ENCODE measurements at places on chromosomes 7 and 10.
A peak's percentile ranks its signal among the peaks of the same experiment; 100 is the strongest.

GRCh38 chr10:108000365-108000764 is 835.9 kb upstream of the SORCS1 start:
- no peak for DNase-seq

GRCh38 chr10:25758041-25758457 is 176.0 kb upstream of the MYO3A start:
- peak; percentile 34 for DNase-seq

DNA sequence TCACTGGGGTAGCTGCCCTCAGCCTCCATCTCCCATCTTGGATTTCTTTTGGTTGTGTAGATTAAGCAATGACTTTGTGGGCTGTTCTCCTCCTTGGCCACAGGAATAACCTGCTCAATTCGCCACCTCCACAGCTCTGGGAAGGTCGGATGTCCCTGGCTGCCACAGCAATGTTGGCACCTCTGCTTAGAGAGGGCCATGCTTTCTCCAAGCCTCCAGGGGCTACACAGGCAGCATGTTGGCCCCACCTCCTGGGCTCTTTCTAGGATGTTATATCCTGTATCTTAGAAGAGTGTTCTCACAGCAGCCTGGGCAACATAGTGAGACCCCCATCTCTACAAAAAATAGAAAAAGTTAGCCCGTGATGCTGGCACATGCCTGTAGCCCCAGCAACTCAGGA is 35.4 kb upstream of the FXYD4 start:
- no peak for DNase-seq

- no peak for DNase-seq
These were observed at the start of gene PRSS1 for GRCh38 chr7:142749218-142749993. Gene PRSS1 (plus strand): TSS chr7:142749472. CDS start chr7:142749485, 13 bp downstream.

- DNase-seq = no peak
These were observed 257.9 kb upstream of the AKR1E2 start for GRCh38 chr10:4568086-4568485.

DNA sequence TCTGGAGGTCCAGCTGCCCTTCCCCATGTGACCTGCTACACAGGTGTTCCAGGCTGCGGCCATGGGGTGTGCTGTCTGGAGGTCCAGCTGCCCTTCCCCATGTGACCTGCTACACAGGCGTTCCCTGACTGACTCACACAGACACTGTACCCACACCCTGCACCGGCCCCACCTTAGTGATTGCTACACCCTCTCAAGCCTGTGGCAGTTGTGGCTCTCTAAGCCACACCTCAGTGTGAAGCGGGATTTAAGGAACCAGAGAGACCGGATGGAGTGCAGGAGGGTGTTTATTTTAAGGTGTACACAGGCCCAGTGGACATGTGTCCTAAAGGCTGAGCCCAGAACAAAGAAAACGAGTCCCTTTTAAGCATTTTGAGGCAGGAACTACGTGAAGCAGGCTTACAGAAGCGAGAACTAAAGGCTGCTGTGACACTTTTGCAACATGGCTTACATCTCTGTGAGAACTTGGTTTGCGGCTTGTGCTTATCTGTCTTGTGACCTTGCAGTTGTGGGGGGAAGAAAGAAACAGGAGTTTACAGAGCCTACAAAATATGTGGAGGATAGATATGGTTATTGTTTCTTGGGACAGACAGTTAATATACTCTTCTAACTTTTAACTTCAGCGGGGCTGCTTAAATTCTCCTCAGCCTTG is 326.4 kb downstream of the PAXIP1 start:
- no peak for DNase-seq
